ENCODE measurements at places on chromosomes 6 and 20. TPM values are rescaled to one million over a fixed set of nuclear protein-coding genes. Genes with fewer than 3 reads are reported as not detected.

DEFB123 gene
- total RNA-seq: not detected

FAM162B gene
- 0.92 TPM for total RNA-seq

SUMO4 gene
- total RNA-seq: 1.1 TPM

DNA sequence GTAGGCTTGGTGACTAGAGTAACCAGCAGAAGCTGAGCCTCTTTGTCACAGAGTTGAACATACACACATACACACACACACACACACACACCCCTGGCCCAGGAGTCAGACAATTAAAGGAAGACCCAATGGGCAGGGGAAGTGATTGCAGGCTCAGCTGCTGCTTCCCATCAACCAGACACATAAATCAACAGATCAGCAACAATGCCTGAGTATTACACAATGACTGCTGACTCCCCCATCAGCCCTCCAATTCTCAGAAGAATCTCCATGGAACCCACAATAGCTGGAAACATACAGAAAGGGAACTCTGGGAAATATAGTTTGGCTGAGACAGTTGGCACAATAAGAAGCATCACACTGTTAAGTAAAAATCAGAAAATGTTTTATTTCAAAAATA, 270.4 kb upstream of the PLCB4 start:
- ATAC-seq: no peak

CST7 gene
- 0.32 TPM for total RNA-seq

DNA sequence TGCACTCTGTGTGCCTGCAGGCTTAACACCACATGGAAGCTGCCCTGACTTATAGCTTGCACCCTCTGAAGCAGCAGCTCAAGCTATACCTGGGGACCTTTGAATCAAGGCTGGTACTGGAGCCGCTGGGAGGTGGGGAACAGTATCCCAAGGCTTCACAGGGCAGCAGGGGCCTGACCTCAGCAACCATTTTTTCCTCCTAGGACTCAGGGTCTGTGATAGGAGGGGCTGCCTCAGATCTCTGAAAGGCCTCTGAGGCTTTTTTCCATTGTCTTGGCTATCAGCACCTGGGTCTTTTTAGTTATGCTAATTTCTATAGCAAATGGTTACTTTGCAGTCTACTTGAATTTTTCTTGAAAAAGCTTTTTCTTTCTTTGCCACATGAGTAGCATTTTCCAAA, 80.2 kb upstream of the OPRM1 start:
- ATAC-seq: no peak

ABHD16B gene
- total RNA-seq: not detected

WFDC10B gene
- not detected for total RNA-seq

ECT2L gene
- not detected for total RNA-seq

- ATAC-seq: peak; percentile 87
Measured at GRCh38 chr6:137309078-137309762, 90.0 kb upstream of the IFNGR1 start.

DNA sequence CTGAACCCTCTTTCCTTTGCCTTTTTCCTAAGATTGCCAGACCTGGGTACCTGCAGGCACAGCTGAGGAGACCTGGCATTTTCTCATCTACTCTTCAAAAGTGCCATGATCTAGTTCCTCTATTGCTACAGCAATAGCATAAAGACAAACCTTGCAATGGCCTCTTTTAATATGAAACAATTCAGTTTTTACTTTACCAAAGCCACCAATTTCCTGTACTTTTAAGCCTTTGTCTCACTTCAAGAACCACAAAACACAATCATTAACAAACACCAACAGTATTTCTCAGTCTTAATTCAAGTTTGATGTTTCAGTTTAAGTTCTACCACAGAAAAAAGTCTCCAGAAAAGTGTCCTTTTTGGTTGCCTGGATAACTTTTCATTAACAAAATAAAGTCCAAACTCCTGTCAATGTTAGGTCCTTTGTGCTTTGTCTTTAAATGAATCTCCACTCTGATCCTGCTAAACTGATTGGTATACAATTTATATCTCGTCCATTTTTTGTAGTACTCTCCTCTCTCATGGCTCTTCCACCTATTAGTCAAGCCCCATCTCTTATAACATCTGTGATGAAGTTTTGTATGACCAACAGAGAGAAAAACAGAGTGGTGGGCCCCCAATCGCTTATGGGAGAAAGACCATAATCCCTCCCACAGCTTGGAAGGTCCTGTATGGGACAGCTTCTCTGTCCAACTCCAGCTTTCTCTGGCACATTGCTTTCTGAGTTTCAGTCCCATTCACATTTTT, 50.5 kb upstream of the THEMIS start:
- ATAC-seq: no peak

GRCh38 chr20:14406495-14406894, 69.1 kb upstream of the FLRT3 start:
- no peak for ATAC-seq

- ATAC-seq: no peak
Measured at GRCh38 chr6:75221116-75221515, 15.3 kb upstream of the COL12A1 start.

DNA sequence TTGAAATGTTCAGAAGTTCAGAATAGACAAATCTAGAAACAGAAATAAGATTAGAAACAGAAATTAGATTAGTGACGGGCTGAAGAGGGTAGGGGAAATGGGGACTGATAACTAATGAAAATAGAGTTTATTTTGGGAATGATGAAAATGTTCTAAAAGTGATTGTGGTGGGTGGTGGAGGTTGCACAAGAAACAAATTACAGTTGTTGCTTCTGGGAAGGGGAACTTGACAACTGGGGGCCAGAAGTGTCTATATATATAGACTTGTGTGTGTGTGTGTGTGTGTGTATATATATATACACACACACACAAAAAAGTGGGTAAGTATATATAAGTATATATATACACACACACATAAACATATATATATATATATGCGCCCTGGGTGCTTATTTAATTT, 86.5 kb upstream of the RREB1 start:
- ATAC-seq: no peak

FYN gene
- 5.2 TPM for total RNA-seq

SLC44A4 gene
- 2.9 TPM for total RNA-seq

- ATAC-seq: no peak
Measured at GRCh38 chr6:109178921-109179320, 83.6 kb downstream of the CEP57L1 start.

GRCh38 chr6:128336436-128337095, 183.8 kb downstream of the PTPRK start:
- ATAC-seq: no peak

GRCh38 chr20:19832875-19833274, 74.8 kb downstream of the RIN2 start:
- ATAC-seq: no peak

GRCh38 chr6:97630604-97631003, 347.6 kb upstream of the MMS22L start:
- no peak for ATAC-seq

GRCh38 chr20:51801823-51802123, 548 bp downstream of the SALL4 start:
- no peak for ATAC-seq

- no peak for ATAC-seq
Measured at GRCh38 chr6:151207674-151208073, 32.1 kb upstream of the AKAP12 start.

EYA2 gene
- 27.7 TPM for total RNA-seq

DNA sequence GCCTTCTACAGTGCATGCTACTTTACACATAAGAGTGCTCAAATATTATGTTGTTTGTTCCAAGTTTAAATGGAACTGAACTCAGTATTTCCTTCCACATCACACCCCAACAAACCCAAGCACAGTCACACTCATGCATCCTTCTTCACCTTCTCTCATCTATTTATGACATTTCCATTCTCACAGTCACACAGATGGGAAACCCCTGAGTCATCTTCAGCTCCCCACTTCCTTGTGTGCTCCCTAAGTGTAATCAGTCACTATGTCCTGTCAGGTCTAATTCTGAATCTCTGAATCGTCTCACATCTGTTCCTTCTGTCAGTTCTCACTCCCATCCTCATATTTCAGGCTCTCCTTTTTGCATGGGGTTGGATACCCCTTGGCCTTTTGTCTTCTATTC, 96.0 kb downstream of the RIMS1 start:
- no peak for ATAC-seq

GRCh38 chr6:153780011-153780410, 259.0 kb upstream of the OPRM1 start:
- ATAC-seq: no peak

- ATAC-seq: no peak
Measured at GRCh38 chr6:157785636-157786035, 37.4 kb upstream of the SNX9 start.

CCDC167 gene
- total RNA-seq: 24.5 TPM

- no peak for ATAC-seq
Measured at GRCh38 chr20:49785149-49785851, 27.3 kb upstream of the SLC9A8 start.

GRCh38 chr20:7458459-7458858, 481.8 kb downstream of the HAO1 start:
- ATAC-seq: no peak

DNA sequence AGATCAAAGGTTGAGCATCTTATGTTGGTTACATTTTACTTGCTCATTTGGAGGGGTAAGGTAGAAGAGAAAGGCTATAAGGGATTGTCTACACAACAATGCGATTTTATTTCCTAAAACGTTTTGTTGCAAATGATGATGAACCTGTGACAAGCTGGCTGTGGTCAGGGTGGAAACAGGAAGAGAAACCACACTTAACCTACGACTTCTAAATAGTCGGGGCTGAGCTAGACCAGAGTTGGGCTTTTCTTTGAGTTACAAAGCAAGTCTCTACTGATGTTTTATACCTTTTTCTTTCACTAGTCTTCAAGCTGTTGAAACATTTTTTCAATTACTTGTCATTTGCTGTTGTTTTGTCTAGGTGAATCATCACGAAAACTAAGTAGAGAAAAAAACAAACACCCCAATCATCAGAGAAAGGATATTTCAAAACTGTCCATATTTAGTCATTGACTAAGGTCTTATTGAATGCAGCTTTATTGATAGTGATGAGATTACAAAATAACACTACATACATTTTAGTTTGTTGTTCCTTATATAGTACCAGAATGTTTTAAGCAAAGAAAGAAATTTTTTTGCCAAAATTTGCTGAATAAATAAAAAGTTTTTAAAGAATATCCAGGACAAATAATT, 18.0 kb downstream of the KLHL31 start:
- no peak for ATAC-seq
